ENCODE measurements at places on chromosomes 7 and 10.

DNA sequence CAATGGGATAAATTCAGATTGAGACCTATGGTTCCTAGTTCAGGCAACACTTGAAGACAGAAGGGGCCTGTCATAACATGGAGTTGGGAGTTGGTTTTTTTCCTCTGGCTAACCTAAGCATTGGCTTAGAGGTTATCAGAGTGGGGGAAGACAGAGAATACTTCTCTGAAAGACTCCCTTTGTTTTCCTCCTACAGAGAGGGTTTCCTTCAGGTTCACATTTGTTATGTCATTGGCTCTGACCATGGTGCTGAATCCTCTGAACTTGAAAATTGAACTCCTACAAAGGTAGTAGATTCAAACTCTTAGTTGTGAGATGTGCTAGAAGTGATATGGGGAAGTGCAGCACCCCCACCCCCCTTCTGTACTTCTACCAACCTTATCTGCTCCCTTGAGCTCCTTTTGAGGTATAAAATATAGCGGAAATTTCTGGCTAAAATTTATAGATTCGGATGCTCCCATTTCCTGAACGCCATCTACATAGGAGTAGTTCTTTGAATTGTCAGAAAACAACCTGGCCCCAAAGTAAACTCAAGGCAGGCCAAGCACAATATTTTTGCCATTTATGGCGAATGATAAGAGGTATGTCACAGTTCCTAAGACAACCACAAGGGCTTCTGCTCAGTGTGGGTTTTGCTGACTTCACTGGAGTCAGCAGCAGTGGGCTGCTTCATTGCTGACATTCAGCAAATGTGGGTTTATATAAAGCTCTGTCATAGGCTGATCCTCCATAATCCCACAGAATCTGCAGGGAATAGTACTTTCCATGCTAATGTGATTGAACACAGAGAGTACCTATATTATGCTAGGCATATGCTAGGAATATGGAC is 131.6 kb upstream of the KLF14 start:
- DNase-seq = no peak

DNA sequence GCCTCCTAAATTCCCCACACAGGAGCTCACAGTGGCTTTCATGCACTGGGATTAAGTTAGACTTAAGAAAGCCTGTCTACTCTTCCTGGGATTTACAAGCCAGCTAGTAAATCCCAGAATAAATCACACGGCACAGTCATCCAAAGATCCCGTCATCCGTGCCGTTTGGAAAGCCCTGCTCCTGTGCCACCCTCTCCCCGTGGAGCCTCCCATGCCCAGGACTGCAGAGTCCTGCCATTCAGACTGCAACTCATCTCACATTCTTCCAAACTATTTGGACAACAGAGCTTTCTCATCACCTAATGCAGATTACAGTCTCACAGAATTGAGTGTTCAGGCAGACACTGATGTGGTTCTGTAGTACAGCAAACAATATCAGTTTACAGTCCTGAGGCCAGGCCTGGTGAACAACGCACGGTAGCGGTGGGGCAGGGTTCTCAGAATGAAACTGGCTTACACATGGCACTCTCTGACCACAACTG is 166.5 kb downstream of the EGFR start:
- DNase-seq = peak; percentile 32

GRCh38 chr7:505171-505570 is 14.5 kb downstream of the PDGFA start:
- no peak for DNase-seq

DNA sequence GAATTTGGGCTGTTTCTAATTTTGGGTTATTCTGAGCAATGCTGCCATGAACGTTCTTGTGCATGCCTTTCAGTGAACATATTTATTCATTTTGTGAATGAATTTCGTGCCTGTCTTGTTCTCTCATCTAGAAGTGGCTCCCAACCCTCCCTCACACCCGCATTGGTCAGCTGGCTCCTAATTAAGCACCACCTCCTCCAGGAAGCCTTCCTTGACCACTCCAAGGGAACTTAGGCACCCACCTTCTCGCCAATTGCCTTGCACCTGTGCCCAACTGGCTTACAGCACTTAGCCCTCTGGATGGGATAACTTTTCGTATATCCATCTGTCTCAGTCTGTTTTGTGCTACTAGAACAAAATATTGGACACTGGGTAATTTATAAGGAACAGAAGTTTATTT is 107.1 kb downstream of the MYL10 start:
- DNase-seq = no peak

DNA sequence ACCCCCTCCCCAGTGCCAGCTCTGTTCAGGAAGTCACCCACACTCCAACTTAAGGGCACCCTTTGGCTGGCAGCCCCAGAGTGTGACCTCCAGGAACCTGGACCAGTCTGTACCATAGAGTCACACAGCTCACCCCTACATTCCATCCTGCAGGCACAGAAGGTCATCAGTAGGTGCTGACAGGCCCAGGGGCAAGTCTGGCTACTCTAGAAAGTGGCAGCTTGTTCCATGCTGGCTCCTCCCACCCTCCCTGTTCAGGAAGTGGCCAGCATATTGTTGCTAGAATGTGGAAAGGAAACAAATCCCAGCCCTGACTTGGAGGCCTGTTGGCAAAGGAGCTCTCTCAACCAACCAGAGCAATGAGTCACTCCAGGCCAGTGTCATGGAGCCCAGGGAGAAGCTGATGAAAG is 3.2 kb upstream of the NCOA4 start:
- peak; percentile 80 for DNase-seq

- DNase-seq = no peak
Observed at GRCh38 chr10:89609833-89610346, 35.2 kb downstream of the PANK1 start.

GRCh38 chr7:22116451-22117030 is 170.8 kb upstream of the CDCA7L start:
- no peak for DNase-seq

- DNase-seq = no peak
Observed at GRCh38 chr10:997266-998022, 9.2 kb downstream of the GTPBP4 start.

GRCh38 chr10:129796710-129797420 is 167.2 kb downstream of the EBF3 start:
- no peak for DNase-seq

DNA sequence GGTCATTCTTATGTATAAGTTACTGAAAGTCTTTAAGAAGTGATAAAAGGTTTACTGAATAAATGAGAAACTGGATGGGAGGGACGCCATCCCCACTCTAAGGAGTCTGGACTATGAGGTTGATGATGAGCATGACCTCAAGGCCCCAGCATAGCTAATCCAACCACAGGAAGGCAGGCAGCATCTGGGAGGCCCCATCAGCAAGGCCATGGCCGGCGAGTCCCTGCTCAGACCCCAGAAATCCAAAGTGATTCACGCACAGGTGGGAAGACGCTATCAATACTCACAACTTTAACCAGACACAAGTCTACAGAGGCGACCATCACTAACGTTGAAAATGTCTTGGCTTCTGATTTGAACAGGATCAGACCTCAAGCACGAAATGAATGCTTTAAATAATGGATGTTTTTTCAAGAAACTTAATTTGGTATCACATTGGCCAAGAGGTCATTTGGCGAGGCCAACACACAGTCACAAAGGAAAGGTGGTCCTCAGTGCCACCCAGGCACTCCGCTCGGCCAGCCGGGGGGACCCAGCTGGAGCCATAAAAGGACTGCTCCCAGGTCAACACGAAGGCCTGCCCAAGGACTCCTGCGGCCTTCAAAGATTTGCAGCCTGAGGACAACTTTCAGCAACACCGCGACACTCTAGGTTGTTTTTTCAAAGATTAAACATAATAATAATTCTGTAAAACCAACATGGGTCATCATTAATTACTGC is 228.5 kb downstream of the PTPRN2 start:
- no peak for DNase-seq
